ENCODE measurements at places on chromosomes 12 and 14. TPM values are rescaled to one million over a fixed set of nuclear protein-coding genes. Genes with fewer than 3 reads are reported as not detected.

The SCFD1 gene
- total RNA-seq: 48.4 TPM

The CMA1 gene
- not detected for total RNA-seq

The SLC24A4 gene
- total RNA-seq: 0.81 TPM

The PTCSC3 gene
- not detected for total RNA-seq

The NFATC4 gene
- total RNA-seq: 60.8 TPM

The TAS2R42 gene
- not detected for total RNA-seq

The ASCL4 gene
- total RNA-seq: not detected

DNA sequence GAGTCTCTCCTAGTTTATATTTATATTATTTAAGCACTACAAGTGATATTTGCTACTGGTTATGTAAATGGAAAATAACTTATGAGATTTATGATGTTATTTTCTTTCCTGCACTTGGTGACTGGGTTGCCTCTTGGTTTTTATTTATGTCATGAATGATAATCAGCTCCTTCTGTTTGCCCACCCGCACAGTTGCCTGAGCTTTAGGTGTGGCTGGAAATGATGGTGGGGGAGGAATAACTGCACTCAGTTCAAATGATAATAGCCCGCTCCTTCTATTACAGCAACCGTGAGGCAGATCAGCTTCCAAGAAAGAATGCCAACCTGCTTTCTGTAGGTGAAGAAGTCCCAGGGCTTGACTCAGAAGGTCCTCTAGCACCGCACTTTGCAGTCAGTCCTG, 190.2 kb upstream of the CAND1 start:
- no peak for ATAC-seq

DNA sequence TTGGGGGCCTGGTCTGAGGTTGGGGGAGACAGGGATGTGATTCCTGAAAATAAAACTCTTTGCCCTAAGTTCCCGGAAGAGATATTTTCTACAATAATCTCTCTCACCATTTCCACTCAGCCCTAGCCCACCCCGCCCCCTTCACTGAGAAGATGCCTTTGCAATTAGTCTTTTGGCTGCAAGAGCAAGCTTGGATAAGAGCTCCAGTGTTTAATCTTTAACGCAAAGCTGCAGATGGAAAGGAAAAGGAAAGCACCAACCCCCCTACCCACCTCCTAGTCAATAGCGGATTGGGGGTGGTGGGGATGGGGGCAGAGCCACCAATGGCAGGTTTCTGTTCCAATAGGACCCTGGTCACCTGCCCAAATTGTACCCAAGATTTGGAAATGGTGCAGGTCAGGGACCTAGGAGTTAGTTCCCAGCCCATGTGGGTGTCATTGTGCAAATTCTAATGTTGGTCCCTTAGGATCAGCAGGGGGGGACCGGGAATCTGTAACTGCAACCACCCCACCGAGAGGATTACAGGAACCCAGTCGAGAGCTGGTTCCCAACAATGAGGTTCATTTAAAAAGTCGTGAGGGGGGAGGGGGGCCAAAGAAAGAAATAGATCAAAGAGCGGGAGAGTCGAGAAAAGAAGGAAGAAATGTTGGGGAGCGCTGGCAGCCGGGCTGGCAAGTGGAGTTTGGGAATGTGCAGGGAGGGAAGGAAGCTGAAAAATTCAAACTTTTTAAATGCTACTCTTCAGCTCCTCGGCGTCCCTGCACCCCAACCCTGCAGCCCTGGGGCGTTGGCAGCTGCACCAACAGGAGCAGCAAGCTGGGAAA, 1.6 kb downstream of the ZFP36L1 start:
- no peak for ATAC-seq

- no peak for ATAC-seq
These were observed 7.8 kb upstream of the CD163L1 start for GRCh38 chr12:7451756-7452155.

DNA sequence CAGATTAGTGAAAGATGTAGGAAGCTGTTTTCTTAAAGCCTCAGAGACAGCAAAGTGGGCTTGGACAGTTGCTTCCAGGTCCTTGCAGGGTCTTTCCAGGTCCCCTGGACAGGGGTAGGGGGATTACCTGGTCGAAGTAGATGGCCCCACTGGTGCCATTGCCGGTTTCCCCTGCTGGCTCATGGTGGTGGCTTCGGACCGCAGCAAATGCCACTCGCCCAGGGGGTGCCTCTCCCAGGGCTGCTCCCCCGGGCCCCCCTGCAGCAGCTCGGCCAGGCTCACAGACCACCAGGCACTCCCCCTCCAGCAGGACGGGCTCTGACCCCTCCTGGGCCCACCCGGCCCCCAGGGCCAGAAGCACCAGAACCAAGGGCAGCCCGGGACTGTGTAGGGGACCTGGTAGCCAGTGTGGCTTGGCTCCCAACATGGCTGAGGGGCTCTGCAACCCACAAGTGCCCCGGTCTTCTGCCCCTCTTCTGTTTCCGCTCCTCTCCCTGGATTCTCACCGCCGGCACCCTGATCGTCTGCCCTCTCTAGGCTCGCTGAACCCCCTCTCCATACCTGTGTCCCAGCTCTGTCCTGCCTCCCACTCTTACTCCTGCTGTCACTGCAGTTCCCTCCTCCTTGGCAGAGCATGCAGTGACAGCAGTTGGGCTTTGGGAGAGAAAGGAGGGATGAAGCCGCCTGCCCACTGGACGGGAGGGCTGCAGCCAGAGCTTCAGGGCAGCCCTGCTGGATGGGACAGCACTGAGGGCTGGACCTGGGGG, 657 bp downstream of the CBLN3 start:
- ATAC-seq: no peak

GRCh38 chr14:76541594-76542219, 165.8 kb downstream of the ESRRB start:
- ATAC-seq: no peak

- no peak for ATAC-seq
These were observed 137.3 kb downstream of the MSRB3 start for GRCh38 chr12:65415826-65416225.

DNA sequence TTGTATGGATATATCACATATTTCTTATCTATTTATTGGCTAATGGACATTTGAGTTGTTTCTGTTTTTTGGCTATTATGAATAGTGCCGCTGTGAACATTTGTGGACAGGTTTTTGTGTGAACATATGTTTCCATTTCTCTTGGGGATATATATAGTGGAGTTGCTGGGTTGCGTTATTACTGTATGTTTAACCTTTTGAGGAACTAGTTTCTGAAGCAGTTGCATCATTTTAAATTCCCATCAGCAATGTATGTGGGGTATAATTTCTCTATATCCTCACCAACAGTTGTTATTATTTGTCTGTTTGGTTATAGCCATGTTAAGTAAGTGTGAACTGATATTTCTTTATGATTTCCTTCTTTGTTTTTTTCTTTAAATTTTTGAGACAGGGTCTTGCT, 10.7 kb downstream of the TCTN2 start:
- ATAC-seq: no peak

DNA sequence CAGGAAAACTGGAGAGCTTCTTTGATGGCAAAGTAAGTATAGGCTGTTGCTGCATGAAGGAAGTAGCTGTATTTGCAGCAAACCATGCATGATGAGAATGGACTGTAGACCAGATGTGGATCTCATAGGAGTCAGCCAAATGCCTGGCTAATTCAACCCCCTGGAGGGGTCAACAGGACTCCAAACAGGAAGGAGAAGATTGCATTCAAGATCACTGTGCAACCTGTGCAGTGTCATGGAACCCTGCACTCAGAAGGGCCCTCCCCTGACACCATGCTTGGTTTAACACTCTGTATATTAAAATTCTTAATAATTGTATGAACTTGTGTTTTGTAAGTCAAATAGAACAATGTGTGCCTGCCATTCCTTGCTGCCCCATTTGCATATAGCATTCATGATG, 225.1 kb upstream of the FSCB start:
- ATAC-seq: no peak

GRCh38 chr12:51275088-51275487, 4.9 kb upstream of the SMAGP start:
- no peak for ATAC-seq

GRCh38 chr12:54136844-54137580, 51.8 kb downstream of the SMUG1 start:
- no peak for ATAC-seq

DNA sequence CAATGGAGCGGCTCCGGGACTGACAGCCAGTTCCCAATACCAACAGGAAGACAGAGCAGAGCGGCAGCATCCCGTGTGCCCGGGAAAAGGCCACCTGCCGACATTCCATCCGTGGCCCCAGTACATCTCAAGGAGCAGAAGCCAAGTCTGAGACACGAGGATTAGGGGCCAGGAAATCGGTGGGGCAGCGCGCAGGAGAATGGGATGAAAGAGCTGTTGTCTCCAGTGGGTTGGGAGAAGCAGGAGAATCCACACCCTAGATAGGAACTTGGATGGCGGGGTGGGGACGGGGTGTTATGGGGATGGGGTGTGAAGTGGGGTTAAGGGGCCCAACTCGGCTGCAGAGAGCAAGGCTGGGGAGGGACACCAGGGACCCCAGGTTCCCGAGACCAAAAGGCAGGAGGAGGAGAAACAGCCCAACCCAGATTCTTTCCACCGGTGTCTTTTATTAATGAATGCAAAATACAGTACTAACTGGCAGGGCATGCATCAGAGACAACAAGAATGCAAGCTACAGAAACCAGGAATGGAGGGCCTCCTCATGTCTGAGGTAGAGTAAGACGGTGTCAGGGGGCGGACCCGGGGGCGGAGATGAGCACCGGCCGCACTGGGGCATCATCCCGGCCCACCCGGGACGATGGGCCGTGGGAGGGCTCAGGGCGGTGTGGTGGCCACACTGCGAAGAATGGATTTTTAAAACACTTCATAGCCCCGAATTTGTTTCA, 50.3 kb downstream of the BEGAIN start:
- ATAC-seq: no peak

- ATAC-seq: no peak
These were observed 11.6 kb upstream of the HECTD1 start for GRCh38 chr14:31219169-31219568.

DNA sequence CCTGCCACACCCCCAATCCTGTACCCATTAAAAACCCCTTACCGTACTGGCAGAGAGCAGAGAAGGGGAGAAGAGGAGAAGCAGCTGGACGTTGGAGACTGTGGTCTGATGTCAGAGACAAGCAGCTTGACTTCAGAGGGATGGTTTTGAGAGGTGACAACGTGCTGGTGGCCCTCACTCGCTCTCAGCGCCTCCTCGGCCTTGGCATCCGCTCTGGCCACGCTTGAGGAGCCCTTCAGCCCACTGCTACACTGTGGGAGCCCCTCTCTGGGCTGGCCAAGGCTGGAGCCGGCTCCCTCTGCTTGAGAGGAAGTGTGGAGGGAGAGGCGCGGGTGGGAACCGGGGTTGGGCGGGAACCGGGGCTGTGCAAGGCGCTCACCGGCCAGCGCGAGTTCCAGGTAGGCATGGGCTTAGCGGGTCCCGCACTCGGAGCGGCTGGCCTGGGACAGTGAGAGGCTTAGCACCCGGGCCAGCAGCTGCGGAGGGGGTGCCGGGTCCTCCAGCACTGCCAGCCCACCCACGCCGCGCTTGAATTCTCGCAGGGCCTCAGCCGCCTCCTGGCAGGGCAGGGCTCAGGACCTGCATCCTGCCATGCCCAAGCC, 67.6 kb upstream of the PPP4R3A start:
- ATAC-seq: no peak

DNA sequence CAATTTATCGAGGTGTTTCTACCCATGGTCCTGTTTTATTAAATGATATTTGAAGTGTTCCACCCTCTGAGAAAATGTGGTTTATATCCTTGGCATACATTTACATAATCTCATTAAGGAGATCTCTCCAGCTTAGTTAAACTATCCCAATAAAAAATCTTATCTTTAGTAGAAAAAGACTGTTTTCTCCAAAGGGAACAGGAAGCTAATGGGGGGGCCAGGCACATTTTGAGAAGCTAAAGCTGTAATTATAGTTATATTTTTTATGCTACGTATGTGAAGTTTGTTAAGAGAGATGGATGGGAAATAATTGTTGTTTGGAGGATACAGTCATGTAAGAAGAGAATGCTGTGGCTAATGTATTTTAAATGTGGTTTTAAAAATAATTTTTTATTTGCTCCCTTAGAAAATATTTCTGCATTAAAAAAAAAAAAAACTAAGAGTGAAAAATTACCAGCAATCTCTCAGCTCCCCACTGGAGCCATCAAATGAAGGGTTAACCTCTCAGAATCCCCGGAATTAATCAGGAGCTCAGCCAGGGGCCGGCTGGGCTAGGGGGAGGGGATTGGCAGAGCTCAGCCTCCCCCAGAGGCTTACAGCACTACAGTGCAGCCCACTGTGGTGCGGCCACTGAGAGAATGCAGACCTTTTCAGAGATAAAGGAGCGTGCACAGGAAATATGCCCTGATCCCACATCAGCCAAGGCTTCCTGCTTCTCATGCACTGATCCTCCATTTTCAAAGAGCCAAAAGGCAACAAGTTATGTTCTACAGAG, 185.8 kb downstream of the EGLN3 start:
- no peak for ATAC-seq

GRCh38 chr12:40792792-40793386, 100.7 kb downstream of the CNTN1 start:
- ATAC-seq: no peak

Data from gastroesophageal sphincter (tissue), 4 donors.